NCI-H1105 treated with DMSO at 0.1 percent for 48 hours (cell line): ENCODE measurements at places on chromosomes 4 and X.
A peak's percentile ranks its signal among the peaks of the same experiment; 100 is the strongest.

DNA sequence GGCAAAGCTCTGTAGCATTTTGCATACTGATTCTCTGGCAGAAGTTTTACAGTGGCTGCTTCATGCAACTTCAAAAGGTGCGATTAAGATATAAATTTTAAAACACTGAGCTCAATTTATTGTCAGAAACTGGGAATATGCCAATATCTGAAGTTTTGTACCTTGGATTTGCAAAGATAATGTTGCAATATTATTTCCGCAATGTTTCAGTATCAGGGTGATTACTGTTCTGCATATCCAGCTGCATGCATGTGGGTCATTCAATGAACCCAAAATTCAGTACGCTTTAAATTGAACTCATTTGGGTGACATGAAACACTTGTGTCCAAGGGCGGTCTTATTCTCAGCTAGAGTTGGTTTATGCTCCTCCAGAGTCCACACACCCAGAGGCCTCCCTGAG lies 26.2 kb downstream of the TRMT10A start:
- no peak for DNase-seq

DNA sequence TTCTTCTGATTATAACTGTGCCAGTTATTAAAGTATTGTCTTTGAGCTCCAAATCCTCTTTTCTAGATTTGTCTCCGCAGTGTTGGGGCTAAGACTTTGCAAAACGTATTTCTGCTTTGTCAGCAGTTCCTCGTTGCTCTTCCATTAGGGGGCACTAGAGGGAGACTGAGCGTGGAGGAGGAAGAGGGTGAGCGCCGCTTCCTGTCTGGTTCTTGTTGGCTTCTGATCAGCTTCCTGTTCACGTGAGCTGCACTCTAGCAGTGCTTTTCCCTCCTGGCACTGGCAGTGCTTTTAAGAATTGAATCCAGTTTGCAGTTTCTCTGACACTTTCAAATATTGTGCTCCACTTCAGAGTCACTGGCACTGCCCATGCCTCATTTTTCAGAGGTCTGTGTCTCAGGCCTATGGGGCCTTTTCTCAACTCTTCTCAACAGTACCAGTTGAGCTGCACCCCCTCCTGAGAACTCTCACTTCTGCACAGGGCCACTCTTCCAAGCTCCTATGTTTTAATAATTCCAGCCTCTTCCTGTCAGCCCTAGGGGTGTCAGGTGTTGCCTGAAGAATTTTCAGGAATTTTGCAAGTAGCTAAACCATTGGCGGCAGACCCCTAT lies 54.4 kb upstream of the LCORL start:
- no peak for DNase-seq

DNA sequence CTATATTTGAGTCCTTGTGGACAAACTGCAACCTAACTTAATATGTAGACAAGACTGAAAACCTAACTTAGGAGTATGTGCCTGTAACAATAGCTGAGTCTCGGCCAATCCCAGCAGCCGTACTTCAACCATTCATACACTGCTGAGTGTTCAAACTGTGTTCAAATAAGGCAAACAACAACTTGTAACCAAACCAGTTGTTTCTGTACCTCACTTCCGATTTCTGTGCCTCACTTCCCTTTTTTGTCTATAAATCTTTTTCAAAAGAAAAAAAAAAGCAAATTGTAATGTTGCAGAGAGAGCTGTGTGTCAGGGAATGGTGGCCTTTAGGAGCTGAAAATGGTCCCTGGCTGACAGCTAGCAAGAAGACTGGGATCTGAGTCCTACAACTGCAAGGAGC lies 46.0 kb downstream of the GEMIN8 start:
- no peak for DNase-seq

DNA sequence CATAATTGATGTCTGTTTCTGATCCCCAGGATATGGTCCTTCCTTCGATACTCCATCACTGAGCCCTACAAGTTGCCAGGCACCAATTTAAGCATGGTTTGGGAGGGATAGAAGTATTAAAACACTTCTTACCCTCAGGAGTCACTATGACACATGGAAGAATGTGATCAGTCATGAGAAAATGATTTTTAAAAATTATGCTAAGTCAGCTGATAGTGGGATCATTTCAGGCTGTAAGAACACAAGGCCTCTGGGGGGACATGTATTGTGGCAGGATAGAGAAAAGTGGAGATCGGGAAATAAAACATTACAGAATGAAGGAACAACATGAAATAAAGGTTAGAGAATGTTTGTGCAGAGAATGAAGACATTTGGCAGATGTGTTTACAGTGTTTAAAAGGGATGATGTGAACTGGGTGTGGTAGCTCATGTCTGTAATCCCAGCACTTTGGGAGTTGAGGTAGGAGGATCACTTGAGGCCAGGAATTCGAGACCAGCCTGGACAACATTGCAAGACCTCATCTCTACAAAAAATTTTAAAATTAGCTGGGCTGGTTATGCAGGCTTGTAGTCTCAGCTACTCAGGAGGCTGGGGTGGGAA lies 64.0 kb downstream of the ELOVL6 start:
- no peak for DNase-seq

- no peak for DNase-seq
Measured at GRCh38 chr4:7120341-7120740, 52.5 kb upstream of the GRPEL1 start.

GRCh38 chrX:135346975-135347374 lies 37.7 kb downstream of the ETDC start:
- no peak for DNase-seq

DNA sequence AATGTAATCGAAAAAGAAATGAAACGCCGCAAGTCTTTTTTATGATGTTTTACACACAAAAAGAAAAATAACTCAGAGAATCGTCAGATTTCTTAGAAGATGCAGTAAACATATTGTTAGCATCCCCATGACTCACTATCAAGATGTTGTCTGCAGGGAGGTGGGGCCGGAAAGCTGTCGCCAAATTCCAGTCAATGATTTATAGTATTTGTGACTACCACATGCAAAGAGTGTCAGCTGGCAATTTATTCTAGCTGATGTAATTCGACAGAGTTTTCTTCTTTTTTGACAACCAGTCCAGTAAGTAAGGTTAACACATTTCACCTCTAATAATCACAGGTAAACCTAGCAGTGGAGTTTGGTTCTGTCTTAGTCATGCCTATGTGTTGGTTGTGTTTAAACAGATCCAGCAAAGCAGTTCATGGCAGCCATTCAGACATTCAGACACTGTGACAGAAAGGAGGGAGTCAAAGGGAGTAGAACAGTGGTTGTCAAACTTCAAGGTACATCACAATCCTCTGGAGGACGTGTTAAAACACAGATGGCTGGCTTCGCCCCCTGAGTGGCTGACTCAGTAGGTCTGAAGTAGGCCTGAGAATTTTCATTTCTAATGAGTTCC lies 19.8 kb upstream of the PPP1R2C start:
- no peak for DNase-seq

DNA sequence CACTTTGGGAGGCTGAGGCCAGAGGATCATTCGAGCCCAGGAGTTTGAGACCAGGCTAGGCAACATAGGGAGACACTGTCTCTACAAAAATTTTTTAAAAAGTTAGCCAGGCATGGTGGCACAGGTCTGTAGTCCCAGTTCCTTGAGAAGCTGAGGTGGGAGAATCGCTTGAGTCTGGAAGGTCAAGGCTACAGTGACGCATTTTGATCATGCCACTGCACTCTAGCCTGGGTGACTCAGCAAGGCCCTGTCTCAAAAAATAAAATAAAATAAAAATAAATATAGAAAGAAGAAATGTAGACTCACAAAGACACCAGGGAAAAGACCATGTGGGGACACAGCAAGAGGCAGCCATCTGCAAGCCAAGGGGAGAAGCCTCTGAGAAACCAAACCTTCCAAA lies 42.3 kb upstream of the SLC7A3 start:
- no peak for DNase-seq

GRCh38 chr4:122293374-122294365 lies 85.1 kb upstream of the ADAD1 start:
- no peak for DNase-seq

DNA sequence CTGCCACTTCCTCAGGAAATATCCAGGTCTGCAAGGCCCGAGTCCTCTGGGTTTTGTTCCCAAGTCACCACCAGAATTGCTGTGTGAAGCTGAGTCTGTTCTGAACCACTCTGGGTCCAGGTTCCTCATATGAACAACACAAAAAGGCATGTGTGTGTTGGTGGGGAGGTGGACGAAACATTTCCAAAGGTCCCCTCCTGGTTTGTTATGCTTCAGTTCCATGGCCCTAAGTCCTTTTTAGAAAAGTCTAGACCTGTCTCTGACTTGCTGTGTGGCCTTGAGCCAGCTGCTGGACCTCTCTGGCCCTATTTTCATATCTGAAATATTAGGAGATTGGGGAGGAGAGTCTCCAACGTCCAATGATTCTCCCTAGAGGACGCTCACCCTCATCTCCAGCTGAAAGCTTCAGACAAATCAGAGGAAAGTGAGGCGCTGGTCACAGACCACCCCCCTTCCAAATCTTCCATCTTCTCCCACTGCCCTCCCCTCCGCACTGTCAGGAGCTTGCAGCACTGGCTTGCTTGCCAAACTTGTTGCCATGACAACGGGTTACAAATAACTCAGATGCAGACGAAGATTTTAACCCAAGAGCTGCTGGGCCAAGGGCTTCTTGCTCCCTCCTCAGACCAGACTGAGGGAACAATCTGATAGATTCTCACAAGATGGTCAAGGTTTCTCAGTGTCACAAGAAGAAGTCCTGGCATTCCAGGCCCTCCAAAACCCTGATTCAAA lies 64.5 kb downstream of the SMC1A start:
- DNase-seq, result no peak

DNA sequence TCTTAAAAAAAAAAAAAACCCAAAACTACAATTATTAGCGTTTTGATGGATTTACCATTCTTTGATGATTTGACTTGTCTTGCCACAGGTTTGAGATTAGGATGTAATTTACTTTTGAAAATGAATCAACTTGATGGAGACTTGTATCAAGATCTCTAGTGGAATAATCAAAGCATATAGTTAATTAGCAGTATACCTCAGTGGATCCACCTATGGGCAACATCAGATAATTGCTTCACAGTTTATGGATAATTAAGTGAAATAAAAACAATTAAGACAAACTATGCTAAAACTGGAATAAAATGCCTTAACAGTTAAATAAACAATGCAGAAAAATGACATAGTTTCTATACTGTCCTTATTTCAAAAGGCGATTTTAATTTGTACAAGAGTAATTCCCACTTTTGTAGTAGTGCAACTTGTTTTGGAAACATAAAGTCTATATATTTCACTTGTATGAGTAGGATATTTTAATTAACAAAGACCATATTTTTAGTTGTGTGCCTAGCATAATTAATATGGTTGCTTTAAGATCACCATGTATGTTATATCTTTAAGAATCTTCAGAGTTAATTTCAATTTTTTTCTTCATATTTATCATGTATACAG lies 4.2 kb downstream of the CPEB2 start:
- peak; percentile 43 for DNase-seq

DNA sequence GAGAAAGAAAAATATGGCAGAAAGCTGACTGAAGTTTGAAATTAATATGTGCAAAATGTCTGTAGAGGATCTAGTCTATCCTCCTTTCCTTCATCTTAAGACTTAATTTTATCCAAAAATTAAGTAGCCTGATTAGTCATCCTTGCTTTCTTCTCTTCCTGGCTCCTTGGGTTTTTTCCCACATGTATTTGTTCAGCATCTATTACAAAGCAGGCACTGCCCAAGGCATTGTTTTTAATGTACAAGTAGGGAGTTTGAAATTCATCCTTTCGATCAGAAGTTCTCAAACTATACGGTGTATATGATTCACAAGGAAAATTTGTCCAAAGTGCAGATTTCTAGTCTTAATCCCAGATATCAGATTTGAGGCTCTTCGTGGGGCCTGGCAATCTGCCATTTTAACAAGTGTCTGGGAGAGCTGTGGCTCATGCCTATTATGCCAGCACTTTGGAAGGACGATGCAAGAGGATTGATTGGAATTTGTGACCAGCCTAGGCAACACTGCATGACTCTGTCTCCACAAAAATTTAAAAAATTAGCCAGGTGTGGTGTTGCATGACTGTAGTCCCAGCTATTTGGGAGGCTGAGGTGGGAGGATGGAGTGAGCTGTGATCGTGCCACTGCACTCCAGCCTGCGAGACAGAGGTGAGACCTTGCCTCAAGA lies 19.4 kb upstream of the YTHDC1 start:
- no peak for DNase-seq

GRCh38 chr4:155430895-155431795 lies 54.4 kb upstream of the MAP9 start:
- no peak for DNase-seq

- DNase-seq, result no peak
Measured at GRCh38 chr4:151114338-151114737, 14.9 kb downstream of the RPS3A start.

DNA sequence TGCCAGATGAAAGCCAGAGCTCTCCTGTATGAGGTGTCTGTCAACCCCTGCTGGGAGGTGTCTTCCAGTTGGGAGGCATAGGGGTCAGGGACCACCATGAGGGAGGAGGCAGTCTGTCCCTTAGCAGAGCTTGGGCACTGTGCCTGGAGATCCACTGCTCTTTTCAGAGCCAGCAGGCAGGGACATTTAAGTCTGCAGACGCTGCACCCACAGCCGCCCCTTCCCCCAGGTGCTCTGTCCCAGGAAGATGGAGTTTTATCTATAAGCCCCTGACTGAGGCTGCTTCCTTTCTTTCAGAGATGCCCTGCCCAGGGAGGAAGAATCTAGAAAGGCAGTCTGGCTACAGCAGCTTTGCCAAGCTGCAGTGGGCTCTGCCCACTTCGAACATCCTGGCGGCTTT lies 893.6 kb downstream of the ADGRL3 start:
- no peak for DNase-seq

GRCh38 chr4:12144051-12144450 lies 715.4 kb upstream of the HS3ST1 start:
- no peak for DNase-seq

GRCh38 chr4:145076469-145076855 lies 21.5 kb downstream of the ANAPC10 start:
- no peak for DNase-seq

DNA sequence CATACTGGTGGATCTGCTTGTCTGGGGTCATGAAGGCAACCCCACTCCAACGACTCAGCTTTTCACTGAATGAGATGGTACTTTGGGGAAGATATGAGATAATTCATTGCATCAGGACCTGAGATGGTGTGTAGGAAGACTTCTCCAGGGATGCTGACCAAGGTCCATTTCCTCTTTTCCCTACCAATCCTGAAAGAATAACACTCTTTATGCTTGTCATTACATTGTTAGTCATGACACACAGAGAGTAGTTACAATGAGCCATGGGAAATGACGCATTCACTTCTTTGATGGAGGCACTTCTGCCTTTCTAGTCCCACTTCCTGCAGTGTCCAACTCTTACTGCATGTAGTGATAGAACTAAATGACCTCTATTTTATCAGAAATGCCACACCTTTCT lies 58.6 kb downstream of the AREG start:
- DNase-seq, result no peak

GRCh38 chrX:38717871-38718270 lies 83.4 kb upstream of the MID1IP1 start:
- peak; percentile 4 for DNase-seq

DNA sequence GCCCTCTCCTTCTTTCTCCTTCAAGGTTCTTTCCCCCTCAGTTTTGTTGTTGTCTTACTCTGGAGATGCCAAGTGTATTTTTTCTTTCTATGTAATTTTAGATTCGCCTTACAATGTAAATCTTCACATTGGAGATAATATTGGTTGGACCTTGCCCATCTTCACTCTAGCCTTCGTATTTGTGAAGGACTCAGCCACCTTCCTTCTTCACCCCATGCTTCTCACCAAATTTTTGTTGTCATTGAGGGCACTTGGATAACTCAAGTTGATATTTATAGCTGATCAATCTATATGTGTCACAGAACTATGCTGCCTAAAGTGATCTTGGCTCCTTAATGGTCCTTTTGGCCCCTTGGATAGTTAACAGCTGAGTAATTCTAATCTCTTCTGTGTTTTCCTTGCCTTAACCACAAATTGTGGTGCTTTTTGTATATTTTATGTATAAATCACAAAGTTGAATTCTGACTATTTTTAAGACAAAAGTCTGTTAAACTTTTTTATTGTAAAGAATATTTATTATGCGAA lies 6.5 kb downstream of the SPRY1 start:
- no peak for DNase-seq
